ENCODE measurements at places on chromosomes 2 and 18.

DNA sequence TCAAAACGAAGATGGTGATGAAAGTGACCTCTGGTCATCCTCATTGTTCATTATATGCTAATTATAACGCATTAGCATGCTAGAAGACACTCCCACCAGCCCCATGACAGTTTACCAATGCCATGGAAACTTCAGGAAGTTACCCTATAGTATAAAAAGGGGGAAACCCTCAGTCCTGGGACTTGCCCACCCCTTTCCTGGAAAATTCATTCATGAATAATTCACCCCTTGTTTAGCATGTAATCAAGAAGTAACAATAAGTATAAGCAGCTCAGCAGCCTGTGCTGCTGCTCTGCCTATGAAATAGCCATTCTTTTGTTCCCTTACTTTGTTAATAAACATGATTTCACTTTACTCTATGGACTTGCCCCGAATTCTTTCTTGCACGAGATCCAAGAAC is 70.5 kb upstream of the CHAC2 start:
- no peak for DNase-seq

- DNase-seq = no peak
These were observed 16.8 kb downstream of the TMEM17 start for GRCh38 chr2:62489162-62489561.

DNA sequence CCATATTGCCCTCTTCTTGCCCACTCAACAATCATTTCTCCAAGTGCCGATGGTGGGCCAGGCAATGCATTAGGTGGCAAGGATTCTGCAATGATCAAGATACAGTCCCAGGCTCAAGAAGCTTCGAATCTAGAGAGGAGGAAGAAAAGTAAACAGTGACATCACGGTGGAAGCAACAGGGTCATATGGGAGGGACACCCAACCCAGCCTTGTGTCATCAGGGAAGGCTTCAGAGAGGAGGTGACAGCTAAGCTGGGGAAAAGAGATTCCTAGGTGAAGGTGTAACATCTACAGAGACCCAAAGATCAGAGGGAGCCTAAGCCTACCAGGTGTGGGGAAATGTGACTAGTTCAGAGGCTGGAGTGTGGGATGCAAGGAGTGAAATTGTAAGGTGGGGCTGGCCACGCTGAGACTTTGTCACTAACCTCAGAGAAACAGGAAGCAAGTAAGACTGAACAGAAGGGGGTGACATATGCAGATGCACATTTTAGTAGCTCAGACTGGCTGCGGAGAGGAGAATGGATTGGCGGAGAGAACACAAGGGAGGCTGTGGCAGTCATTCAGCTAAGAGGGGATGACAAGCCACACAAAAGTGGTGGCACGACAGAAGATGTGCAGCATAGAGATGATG is 104.9 kb downstream of the ANKRD44 start:
- DNase-seq = no peak

DNA sequence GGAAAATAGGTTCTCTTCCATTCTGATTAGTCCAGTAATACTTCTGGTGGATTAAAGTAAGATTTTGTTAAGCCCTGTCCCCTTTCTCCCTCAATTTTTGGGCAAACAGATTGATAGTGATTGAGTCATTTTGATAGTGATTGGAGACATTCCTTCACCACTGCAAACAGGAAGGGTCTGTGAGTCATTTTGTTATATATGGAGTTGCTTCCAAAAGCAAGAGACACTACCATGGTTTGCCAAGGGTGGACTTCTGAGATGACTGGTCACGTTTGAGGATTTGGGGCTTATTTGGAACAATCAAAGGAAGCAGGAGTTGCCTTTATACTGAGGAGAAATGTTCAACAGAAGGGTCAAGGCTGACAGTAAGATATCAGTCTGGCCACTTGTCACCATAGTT is 249.9 kb downstream of the PARD3B start:
- DNase-seq = no peak

DNA sequence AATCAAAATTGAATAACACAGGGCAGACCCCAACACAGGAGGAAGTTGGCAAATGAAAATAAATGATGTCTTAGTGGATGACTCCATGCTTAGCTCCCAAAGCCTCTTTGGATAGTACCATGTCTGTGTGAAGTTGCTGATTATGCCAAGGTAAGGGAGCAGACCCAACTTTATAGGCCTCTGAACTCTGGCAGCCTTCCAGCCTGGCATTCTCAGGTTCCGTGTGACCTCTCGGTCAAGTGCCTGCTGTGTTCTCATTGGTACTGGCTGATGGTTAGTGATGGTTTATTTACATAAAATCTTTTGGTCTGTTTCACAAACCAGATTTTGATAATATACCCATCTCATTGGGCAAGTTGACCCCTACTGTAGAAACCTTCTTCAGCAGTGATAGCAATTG is 112.2 kb upstream of the TTC39C start:
- DNase-seq = no peak

- DNase-seq = no peak
These were observed 599.3 kb downstream of the ARHGAP15 start for GRCh38 chr2:143728498-143728897.

DNA sequence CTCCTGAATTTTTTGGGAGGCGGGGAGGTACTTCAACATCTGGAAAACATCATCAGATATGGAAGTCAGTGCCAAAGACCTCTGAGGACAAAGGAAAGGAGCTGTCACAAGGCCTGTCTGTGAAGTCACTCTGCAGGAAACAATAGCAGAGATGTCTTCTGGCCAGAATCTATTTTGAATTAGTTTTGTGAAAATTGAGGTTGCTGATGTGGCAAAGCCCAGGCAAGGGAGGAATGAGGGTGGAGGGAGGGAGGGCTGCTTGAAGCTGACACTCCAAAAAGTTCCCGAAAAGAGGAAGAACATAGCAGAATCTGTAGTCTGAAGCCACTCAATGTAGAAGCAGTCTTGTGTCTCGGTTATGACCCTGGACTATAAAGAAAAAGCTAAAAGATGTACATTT is 151.1 kb upstream of the LHCGR start:
- no peak for DNase-seq

- DNase-seq = no peak
These were observed 62.6 kb downstream of the SMAD7 start for GRCh38 chr18:48887905-48888772.

- no peak for DNase-seq
These were observed 268.8 kb downstream of the ARHGAP15 start for GRCh38 chr2:143397884-143398614.

GRCh38 chr2:64598226-64598625 is 55.5 kb downstream of the SERTAD2 start:
- DNase-seq = no peak

GRCh38 chr2:154307007-154307406 is 391.5 kb upstream of the KCNJ3 start:
- DNase-seq = no peak

- DNase-seq = no peak
These were observed 90.9 kb upstream of the SMAD2 start for GRCh38 chr18:48021273-48021914.

Data from neural crest cell (in vitro differentiated cells).